Fibroblast of pulmonary artery (primary cell): ENCODE measurements at places on chromosomes 11 and 22.

GRCh38 chr22:26550498-26551033, 38.3 kb upstream of the TFIP11 start:
- peak; percentile 75 for DNase-seq

DNA sequence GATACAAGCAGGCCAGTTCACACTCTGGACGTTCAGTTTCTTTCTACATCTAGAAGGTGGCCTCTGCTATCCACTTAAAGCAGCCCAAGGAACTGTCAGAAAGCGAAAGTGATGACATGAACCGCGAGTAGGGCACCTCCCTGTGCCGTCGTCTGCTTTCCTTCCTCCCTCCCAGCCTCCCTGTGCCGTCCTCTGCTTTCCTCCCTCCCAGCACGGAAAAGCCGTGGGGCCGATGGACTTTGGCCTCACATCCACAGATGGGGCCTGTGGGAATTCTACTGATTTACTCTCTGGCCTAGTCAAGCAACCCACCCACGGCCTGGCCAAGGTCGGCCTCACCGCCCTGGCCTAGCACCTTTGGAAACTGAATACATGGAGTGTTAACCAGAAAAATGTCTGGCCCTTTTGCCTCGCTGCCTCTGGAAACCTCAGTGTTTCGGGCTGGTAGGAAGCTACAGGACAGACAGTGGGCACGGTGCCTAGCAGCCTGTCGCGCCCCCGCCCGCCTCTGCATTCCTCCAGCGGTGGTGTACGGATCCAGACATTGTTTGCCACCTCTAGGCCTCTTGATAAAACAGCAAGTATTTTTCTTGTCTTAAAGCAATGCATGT, 14.2 kb downstream of the PEX26 start:
- DNase-seq: peak; percentile 88

GRCh38 chr11:69249311-69250185, 44.4 kb upstream of the MYEOV start:
- peak; percentile 39 for DNase-seq

- DNase-seq: no peak
These were observed 145.4 kb downstream of the OPCML start for GRCh38 chr11:133386852-133387251.

DNA sequence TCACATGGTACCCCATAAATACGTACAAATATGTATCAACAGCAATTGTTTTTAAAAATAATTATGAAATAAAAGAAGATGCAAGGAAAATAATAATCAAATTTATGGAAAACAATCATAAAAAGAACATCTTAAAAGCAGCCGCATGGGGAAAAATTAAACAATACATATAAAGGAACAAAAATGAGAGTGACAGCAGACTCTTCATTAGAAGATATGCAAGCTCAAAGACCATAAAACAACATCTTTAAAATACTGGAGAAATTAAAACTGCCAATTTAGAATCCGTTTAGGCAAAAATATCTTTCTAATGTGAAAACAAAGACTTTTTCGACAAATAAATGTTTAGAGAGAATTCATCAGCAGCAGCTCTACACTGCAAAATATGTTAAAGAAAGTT, 190.6 kb upstream of the C11orf58 start:
- DNase-seq: no peak

DNA sequence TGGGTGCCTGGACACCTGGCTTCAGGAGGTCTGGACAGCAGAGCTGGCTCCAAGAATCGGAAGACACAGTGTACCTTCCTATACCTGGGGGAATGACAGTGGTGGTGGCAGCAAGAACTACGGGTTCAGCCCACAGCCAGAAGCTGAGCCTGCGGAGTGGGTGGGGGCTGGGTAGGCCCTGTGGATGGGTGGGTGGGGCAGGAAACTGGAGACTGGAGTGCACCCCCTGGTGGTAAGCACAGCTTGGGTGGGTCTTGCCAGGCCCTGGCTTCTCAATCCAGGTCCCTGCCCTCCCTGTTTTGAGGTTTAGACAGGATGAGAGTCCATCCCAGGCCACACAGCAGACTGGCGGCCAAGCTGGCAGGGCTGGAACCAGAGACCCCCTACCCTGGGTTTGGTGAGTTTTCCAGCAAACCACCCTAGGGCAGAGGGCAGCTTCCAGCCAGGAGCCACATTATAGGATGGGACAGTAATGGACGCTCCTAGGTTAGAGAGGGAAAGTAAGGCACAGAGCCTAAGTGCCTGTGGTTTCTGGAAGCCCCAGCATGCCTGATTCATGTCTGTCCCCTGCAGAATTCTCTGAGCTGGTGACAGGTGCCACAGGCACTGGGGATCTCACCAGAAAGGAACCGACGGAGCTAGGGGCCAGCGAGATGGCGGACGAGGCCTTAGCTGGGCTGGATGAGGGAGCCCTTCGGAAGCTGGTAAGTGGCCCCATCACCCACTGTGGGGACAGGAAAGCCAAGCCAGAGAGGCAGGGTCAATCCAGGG, 1.7 kb downstream of the SMTN start:
- peak; percentile 81 for DNase-seq

DNA sequence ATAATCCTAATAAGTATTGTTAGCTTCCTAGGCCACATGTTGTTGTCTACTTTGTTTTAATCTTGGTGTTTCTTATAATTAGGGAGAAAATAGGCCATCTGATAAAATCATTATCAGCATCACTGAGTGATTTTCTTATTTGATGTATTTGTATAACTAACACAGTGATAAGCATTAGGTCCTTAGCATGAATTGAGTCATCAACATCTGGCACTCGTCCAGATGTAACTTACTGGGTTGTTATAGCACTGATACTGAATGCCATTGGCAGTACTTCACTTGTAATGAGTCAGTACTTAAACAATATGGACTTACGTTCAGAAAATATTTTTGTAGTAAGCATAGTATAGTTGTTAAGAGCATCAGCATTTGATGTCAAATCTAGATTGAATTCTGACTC, 16.2 kb downstream of the API5 start:
- DNase-seq: peak; percentile 96

GRCh38 chr11:118980191-118980881, 8.8 kb downstream of the FOXR1 start:
- DNase-seq: peak; percentile 14

DNA sequence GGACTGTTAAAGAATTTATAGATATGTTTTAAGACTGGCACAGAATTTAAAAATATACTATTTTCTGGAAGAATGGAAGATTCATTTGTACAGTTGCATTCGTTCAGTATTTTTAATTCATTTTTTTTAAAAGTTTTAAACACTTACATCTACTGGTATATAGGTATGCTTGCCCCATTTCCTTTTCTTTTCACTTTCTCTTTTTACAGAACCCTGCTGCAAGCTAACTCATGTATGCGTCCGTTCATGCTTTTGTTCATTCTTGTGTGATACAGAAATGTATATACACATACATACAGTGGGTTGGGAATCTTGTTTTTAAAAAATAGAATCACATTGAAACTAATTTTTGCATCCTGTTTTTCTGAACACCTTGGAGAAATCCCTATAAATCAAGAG, 31.0 kb downstream of the PACS1 start:
- no peak for DNase-seq

GRCh38 chr22:28151151-28151816, 232.2 kb upstream of the PITPNB start:
- no peak for DNase-seq

GRCh38 chr11:30089921-30090320, 73.1 kb upstream of the KCNA4 start:
- no peak for DNase-seq
